ENCODE measurements at places on chromosomes 7 and 10.

DNA sequence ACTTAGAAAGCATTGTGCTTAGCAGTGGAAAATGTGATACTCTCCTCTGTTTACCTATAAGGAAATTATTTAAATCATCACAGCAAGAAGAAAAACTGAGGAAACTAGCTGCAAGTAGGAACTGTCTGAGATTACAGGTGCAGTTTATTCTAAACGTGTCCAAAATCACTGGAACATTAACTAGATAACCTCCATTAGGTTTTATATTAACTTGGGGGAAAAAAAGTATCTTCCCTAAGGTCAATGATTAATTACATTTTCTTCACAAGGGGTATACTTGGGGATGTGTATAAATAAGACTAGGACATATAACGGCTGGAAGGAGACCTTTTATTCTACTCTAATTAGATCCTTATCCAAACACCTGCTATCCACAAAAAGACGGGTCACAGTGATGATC, 3.7 kb downstream of the GOT1 start:
- DNase-seq = no peak

DNA sequence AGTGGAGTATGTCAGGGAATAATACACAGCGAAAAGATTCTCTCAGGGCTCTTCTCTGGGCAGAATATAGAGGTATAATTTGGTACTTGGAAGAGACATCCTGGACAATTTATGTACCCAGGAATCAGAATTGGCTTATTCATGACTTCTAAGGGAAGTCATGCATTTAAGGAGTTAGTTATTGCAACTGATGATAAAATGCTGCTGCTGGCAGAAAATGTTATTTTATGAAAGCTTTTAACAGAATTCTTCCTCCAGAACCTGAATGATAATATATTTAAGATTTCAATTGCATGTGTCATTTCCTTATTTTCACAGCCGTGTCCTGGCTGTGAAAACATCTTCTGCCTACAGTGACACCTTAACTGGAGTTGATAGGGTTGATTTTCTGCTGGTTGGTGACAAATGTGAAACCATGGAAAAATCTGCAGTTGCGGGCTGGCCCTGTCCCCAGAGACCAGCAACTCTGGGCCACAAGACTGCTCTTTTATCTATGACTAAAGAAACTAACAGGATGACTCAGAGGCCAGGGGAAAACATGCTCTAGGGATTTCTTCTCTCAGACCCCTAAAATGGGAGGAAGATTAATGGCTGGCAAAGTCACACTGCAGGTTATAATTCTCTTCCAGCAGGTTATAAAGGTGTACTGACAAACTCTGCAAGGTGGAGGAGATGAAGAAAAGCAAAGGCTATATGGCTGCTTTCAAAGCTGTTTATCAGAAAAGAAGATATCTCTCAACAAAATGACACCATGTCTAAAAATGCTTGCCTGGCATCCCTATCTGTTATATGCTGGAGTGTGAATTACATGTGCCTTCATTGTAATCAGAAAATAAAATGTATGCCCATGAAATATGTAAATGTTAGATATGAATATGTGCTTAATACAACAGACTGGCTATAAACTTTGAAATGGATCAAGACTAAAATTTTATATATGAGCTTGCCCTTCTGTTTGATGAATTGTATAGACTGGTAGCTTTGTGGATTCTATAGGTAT, 12.1 kb upstream of the TRUB1 start:
- DNase-seq = no peak

DNA sequence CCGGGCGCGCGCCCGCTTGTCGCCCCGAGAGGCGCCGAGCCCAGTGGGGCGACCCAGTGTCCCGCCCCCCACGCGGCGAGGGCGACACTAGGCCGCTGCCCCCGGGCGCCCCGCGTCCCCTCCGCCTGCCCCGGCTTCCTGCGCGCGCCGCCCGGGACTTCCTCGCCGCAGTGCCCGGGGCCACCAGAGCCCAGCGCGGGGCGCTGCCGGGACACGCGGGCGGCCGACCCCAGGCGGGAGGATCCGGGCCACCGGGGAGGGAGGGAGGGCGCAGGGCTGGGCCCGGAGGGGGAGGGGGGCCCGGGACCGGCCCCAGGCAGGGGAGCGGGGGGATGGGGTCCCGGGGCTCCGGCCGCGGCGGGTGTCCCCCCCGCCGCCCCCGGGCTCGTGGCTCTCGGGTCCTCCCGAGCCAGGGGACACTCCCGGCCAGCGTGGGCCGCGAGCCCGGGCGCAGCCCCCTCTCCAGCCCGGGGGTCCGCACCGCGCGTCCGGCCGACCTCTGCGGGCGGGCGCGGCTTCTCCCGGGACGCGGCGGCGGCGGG, 435 bp upstream of the PWWP2B start:
- no peak for DNase-seq

DNA sequence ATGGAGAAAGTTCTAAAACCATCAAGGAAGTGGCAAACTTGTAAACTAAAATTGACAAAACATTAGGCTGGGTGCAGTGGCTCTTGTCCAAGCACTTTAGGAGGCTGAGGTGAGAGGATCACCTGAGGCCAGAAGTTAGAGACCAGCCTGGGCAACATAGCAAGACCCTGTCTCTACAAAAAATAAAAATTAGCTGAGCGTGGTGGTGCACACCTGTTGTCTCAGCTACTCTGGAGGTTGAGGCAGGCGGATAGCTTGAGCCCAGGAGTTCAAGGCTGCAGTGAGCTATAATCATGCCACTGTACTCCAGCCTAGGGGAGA, 29.4 kb upstream of the HNRNPH3 start:
- no peak for DNase-seq

DNA sequence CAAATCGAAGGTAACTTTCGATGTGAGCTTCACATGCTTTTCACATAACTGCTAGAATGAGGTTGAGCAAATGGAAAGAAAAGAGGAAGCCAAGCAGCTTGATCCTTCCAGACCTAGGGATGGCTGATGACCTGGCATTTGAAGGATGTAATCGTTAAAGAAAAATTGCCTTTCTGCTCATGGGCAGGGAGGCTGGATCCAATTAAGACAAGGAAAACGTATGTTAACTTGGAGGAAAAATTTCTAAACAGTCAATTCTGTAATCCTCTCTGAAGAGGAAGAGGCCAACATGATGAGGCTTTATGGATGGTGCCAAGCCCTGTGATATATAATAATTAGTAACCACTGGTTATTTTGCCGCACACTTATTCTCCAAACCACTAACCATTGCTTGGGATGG, 12.5 kb downstream of the GRK5 start:
- DNase-seq = no peak

- peak; percentile 42 for DNase-seq
Measured at GRCh38 chr10:73093922-73094850, 2.5 kb downstream of the P4HA1 start.

DNA sequence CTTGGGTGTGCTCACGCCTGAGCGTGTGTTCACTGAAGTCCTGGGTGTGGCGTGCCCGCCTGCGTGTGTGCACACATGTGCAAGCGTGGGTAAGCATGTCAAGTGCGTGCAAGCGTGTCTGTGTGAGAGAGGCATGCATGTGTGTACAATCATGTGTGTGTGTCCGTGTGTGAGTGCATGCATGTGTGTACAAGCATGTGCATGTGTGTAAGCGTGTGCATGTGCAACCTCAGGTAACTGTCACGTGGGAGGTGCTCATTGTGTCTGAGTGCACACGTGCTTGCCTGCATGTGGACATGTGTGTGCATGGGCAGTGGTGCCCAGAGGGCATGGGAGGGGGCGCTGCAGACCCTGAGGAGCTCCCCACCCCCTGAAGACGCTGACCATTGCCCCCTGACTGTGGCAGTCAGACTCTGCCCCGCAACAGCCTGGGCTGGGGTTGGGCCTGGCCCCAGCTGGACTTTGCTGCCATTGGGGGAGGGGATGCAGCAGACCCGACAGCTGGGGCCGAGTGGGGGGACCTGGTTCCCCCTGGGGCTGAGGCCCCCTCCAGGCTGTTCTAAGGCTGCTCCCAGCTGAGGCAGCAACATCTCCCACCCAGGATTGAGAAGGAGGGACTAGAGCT, 88.1 kb downstream of the UNCX start:
- DNase-seq = no peak

DNA sequence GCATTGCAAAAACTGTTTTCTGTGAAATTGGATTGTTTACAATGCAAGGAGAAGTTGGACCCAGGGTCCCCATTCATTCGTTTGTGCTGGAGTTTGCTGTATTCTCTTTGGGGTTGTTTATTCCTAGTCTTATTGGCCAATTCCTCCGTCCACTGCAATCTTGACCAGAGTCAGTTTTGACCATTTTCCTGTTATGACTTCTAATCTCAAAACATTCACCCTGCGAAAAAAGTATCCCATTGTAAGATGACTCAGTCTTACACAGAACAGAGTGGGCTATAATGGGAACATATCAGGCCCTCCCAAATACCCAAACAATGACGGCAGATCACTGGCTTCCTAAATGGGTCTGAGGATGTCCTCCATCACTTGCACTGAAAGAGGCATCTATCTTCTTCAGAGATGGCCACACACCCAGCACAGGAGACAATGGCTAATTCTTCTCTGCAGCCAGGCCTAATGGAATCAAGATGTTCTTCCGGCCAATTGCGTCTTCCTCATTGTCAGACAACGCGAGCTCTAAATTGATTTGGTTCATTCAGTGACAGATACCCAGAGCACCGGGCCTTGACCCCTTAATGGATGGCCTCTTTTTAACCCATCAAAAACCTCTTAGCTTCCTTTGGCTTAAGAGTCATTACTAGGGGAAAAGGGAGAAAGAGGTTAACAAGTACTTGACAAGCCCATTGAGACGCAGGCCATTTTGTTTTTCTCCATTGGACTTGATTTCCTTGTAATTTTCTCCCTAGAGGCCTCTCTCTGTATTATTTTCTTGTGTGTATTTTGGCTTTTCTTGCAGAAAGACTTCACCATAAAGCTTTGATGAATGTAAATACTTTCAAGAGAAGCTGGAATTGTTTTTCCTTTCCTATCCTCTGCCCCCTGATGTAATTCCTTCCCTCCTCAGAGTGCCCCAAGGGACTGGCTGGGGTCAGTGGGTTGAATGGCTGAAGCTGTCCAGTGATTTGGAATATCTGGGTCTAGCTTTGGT, 129.6 kb downstream of the PRPF18 start:
- DNase-seq = peak; percentile 74

DNA sequence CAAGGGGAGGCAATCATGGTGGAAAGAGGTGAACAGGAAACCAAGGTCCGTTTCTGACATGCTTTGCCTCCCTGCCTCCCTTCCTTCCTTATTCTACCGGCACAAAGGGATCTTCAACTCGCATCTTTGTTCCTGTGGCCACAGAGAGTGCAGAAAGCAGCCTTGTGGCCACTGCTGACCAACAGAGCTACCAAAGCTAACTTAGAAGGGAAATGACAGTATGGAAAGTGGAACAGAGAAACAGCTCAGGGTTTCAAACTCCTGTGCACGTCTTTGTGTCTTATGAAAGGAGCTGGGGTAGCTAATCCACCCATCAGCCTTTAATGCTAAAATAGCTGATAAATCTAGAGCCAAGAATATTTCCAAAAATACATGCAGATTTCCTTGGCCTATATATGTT, 588.0 kb downstream of the SORCS1 start:
- DNase-seq = no peak

- DNase-seq = peak; percentile 42
Measured at GRCh38 chr10:120600871-120601649, 144.0 kb downstream of the PLPP4 start.

GRCh38 chr10:21849607-21850006, 153.9 kb downstream of the DNAJC1 start:
- no peak for DNase-seq

DNA sequence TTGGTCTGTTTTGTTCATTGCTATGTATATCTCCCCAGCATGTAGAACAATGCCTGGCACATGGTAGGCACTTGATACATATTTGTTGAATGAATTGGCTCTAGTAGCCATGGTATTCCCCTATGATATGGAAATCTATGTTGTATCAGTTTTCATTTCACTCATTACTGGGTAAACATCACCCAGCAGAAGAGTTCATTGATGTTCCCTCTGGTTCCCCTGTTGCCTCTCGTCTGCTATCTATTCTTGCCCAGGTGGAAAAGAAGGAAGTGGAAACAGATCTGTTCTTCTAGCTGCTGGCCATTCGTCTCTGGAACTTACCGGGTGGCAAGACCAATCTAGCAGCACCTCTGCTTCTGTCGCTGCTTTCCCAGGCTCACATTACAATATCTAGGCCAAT, 71.5 kb downstream of the LRRC4 start:
- no peak for DNase-seq

GRCh38 chr10:110994406-110995086, 75.1 kb downstream of the SHOC2 start:
- DNase-seq = no peak

- DNase-seq = no peak
Measured at GRCh38 chr10:46254467-46254866, 32.3 kb upstream of the ANTXRL start.

- peak; percentile 71 for DNase-seq
Measured at GRCh38 chr10:84429926-84430520, 101.6 kb downstream of the CCSER2 start.

DNA sequence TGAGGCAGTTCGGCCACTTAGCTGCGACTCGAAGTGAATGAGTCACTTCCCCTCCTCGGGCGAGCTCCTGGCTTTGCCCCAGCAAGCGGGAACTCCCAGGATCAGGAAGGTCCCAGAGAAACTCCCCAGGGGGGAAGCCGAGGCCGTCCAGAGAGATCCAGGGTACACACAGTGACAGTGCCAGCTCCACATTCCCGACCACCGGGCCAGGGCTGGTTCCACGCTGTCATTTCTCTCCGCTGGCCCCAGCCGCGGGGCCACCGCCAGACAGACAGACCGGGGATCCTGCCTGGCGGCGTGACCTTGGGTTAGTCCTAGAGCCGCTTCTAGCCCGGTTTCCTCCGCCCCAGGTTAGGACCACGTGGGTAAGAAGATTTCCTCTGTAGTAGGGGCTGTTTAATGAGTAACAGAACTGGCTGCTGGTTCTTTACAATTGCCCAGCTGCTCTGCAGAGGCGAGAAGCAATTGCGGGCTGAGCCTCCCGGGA, 463 bp upstream of the UPP1 start:
- DNase-seq = peak; percentile 66

DNA sequence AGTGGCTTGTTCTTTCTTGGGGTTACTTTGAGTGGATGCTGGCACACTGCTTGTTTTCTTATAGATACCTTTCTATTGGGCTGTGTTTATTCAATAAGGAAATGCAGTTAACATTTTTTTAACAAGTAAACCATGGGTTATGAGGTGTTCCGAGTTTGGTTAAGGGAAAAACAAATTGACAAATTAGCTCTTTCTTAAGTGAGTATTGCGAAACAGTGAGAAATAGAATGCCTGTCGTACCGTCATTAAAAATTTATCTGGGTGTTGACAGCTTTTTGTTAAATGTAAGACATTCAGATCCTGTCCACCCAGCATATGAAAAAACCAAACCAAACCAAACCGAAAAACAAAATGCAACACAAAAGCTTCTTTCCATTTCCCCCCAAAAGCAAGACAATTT, 6.2 kb downstream of the CUX1 start:
- DNase-seq = no peak

All from pons (tissue), 1 donor.